MG63 (cell line): ENCODE measurements at places on chromosomes 1 and 21. TPM values are rescaled to one million over a fixed set of nuclear protein-coding genes. Genes with fewer than 3 reads are reported as not detected.
A peak's percentile ranks its signal among the peaks of the same experiment; 100 is the strongest.

Gene ATP1A4
- total RNA-seq: not detected in 2 replicates

Gene KCNA3
- total RNA-seq: not detected in 2 replicates

Gene PLA2G2D
- not detected in 2 replicates for total RNA-seq

Gene CD1B
- not detected in 2 replicates for total RNA-seq

Gene THEM5
- total RNA-seq: not detected in 2 replicates

Gene CNTN2
- total RNA-seq: not detected in 2 replicates

Gene MFSD2A
- total RNA-seq: 4.8 and 5.8 TPM in 2 replicates

Gene RPE65
- not detected in 2 replicates for total RNA-seq

Gene ALX3
- 11.3 and 14.9 TPM in 2 replicates for total RNA-seq

Gene LRRC39
- total RNA-seq: 0.20 TPM in 1 of 2 replicates, not detected in the other

GRCh38 chr1:117631359-117632160 is 25.7 kb downstream of the TENT5C start:
- no peak for DNase-seq

GRCh38 chr1:37130221-37130948 is 96.1 kb upstream of the GRIK3 start:
- DNase-seq: no peak

GRCh38 chr1:163922743-163923201 is 601.0 kb downstream of the NUF2 start:
- DNase-seq: no peak

GRCh38 chr1:3573500-3573899 is 37.8 kb downstream of the MEGF6 start:
- no peak for DNase-seq

GRCh38 chr21:33247599-33247998 is 17.9 kb downstream of the IFNAR2 start:
- no peak for DNase-seq

- peak; percentile 31 for DNase-seq
Measured at GRCh38 chr1:168084396-168085231, 52.1 kb downstream of the GPR161 start.

- no peak for DNase-seq
Measured at GRCh38 chr1:233237647-233238046, 57.9 kb downstream of the PCNX2 start.

DNA sequence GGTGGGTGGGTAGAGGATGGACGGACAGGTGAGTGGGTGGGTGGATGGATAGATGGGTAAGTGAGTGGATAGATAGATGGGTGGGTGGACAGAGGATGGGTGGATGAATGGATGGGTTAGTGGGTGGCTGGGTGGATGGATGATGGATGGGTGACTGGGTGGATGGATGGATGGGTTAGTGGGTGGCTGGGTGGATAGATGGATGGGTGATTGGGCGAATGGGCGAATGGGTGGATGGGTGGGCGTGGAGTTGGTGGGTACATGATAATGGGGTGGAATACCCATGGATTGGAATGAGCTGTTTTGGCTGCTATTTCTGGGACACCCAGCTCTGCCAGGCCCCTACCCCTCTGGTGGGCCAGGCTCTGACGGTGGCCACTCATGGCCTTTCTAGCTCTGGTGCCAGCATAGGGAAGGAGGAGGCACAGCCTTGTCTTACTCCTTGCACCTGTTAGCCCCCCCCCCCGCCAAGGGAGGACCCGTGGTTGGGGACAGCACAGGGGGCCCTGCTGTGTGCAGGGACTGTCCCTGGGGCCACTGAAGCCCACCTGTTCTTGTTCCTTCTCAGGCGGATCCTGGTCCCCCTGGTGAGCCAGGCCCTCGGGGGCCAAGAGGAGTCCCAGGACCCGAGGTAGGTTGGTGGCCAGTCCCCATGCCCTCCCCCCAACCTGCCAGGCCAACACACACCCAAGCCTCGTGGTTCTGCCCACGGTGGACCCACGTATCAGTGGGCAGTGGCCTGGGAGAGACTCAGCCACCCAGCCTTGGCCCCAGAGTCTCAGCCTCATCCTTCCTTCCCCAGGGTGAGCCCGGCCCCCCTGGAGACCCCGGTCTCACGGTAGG is 26.4 kb downstream of the COL6A2 start:
- peak; percentile 4 for DNase-seq

GRCh38 chr1:241229216-241229615 is 127.8 kb downstream of the RGS7 start:
- no peak for DNase-seq

DNA sequence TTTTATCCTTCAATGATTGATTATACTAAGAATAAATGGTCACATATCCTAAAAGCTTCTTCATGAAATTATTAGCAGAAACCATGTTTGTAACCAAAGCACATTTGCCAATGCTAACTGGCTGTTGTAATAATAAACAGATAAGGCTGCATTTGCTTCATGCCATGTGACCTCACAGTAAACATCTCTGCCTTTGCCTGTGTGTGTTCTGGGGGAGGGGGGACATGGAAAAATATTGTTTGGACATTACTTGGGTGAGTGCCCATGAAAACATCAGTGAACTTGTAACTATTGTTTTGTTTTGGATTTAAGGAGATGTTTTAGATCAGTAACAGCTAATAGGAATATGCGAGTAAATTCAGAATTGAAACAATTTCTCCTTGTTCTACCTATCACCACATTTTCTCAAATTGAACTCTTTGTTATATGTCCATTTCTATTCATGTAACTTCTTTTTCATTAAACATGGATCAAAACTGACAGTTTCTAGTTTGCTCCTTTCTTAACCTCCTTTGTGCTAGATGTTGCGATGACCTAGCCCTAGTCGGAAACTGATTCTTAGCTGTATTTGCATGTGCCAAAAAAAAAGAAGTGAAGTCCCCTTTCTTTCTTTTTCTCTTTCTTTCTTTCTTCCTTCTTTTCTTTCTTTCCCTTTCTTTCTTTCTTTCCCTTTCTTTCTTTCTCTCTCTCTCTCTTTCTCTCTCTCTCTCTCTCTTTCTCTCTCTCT is 45.1 kb downstream of the MAP3K7CL start:
- no peak for DNase-seq

DNA sequence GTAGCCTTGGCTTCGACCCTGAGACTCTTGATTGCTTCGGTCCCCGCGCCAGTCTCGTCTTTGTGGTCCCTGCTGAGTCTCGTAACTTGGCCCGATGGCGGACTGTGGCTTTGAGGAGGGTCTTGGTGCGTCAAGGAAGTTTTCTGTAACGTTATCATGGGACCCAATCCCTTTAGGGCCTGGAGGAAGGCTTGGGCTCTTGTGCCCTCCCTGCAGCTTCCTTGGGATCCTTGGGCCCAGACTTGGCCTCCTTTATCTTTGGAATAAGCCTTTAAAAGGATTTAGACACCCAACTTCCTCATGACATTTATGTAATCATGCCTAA is 371 bp downstream of the ZMPSTE24 start:
- DNase-seq: no peak

DNA sequence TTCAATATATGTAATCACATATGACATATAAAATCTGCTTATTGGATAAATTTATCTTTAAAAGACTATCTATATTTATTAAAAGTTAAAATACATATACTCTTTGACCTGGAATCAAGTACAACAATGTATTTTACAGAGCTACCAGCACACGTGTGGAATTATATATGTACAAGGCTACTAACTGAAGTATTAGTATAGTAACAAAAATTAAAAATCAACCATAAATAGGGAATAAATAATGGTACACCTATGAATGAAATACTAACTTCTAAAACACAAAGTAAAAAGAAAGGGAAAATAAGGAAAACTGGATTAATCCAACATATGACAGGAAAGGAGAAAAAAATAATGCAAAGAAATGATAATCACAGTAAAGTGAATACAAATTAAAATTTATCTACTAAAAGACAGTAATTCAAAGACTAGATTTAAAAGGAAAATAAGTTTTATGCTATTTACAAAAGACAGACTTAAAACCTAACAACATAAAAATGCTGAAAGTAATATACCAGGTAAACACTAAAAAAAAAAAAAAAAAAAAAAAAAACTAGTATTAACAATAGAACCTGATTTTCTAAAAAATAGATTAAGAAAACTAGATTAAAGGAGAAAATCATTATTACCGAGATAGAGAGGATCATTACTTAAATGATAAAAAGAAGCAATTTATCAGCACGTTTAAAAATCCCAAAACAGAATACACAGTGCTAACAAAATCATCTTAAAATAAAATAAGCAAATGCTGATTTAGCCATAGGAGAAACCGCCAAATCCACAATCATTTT is 27.9 kb downstream of the MRPL39 start:
- no peak for DNase-seq

GRCh38 chr1:43439781-43440180 is 13.9 kb downstream of the HYI start:
- DNase-seq: no peak

DNA sequence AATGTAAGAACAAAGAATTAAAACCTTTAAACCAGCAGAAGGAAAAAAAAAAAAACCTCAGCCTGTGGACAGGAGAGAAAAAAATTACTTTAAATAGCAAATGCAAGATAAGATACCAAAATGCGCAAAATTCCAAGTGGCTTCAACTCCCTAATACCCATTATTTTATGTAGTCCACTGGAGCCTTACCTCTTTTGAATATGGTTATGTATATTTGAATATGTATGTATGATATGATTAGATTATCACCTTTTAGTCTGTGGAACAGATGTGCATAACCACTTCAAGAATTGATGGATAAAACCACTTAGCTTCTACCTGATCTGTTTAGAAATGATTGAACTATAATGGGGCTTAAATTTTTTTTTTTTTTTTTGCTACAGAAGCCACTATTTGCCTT is 52.4 kb upstream of the C1orf115 start:
- no peak for DNase-seq

GRCh38 chr1:3652548-3653285 is 401 bp downstream of the TP73 start:
- peak; percentile 23 for DNase-seq

DNA sequence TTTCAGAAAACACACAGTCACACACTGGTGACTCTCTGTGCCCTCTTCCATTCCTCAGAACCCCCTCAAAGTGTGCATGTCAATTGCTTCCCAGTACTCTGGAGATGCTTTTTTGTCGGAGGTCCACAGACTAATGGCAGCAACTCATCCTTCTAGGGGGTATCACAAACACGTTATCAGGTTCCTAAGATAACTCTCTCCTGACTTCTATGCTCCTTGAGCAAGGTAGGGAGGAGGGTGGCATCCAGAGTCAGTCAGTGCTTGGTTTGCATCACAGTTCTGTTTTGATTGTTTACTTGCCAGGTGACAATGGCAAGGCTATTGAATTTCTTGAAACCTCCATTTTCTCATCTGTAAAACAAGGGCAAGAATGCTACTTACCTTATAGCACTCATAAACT is 39.4 kb upstream of the DYNLT5 start:
- no peak for DNase-seq

DNA sequence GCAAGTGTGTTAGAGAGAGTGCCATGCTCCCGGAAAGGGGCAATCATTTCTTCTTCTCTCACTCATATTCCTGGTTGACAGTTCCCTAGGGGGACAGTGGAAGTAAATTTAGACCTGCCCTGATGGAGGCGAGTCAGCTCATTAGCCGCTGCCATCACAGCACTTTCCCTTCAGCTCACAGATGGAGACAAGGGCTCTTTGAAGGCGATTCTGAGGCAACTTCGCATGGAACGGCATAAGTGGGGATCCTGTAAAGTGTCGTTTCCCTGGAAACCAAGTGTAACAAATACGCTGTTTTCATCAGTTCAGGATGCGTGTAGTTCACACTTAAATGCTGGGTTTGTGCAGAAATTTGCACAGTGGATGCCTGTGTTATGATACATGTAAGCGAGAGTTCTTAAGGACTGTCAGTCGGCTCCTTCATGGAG is 114.5 kb upstream of the TMPRSS15 start:
- DNase-seq: no peak

DNA sequence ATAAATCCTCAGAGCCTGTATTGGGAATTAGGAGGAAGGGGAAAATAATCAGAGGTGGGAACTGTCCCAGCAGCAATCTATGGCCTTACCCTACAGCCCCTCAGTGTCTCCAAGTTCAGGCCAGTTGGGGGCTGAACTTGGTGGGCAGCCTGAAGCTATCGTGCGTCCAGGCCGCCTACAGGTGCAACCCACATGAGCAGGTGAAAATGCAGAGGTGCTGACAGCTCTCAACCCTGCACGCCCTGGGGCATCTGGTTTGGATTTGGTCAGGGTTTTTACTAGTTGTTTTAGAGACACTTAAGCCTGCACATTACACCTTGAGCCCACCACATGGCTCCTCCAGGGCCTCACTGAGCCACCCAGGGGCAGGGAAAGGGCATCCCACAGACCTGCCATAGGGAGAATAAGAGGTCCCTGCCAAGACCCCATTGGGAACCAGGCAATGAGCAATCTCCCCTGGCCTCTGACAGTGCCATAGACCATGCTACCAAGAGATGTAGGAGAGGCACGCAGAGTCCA is 209.5 kb downstream of the FOXD2 start:
- DNase-seq: no peak

GRCh38 chr1:6586404-6586816 is 6.6 kb downstream of the ZBTB48 start:
- no peak for DNase-seq

DNA sequence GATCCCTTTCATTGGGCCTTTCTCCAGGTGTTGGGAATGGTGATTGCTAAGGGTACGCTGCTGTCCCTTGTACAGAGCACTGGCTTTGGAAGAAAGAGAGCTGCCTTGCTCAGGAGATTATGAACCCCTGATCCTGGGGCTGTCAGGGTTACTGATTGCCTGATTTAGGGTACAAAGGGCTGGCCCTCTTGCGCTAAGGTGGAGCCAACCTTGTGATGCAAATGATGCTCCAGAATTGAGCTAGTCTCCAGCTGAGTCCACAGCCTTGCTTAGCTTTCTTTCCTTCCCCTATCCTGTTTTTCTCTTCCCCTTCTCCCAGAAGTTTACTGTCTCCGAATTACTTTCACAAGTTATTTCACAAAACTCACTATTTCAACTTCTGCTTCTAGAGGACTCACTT is 334.7 kb downstream of the AMY1C start:
- no peak for DNase-seq

DNA sequence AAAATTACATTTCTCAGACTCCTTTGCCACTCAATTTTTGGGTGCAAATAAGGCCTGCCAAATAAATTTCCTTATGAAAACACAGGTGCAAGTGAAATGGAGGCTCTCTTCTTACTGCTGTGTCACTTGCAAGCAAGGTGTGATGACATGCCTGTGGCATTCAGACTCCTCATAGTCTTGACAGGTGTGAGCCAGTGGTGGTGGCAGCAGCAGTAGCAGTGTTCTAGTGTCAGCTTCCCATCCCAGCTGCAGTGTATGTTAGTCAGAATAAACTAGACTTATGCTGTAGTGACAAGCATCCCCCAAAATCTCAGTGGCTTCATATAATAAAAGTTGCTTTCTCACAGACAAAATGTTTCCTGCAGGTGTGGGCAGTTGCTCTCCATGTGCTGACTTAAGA is 3.8 kb upstream of the EEIG2 start:
- no peak for DNase-seq
